ENCODE measurements at places on chromosomes 2 and 18. TPM values are rescaled to one million over a fixed set of nuclear protein-coding genes. Genes with fewer than 3 reads are reported as not detected.
A peak's percentile ranks its signal among the peaks of the same experiment; 100 is the strongest.

- DNase-seq: no peak
Observed at GRCh38 chr2:171390941-171391516, 42.8 kb downstream of the METTL8 start.

The HNMT gene
- not detected for total RNA-seq

DNA sequence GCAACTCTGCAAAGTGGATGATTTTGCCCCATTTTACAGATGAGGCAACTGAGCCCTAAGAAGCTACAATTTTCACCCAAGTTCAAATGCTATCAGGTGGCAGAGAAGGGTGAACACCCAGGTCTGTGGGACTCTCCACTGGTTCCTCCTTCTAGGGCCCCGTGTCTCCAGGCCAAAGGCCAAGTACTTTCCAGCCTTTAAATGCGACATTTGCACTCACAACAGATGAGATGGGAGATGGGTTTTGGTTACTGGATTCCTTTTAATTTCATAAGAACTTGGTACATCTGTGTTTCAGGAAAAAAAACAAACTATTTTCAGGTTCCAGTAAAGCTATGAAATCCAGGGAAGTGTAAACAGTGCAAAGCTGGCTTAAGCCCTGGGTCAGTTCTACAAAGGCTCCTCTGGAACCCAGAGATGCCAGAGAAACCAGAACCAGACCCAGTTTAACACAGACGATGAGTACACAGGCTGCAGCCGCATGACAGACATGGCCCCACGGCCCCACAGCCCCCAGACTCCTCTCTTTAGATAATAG lies 361.7 kb downstream of the ANAPC1 start:
- no peak for DNase-seq

DNA sequence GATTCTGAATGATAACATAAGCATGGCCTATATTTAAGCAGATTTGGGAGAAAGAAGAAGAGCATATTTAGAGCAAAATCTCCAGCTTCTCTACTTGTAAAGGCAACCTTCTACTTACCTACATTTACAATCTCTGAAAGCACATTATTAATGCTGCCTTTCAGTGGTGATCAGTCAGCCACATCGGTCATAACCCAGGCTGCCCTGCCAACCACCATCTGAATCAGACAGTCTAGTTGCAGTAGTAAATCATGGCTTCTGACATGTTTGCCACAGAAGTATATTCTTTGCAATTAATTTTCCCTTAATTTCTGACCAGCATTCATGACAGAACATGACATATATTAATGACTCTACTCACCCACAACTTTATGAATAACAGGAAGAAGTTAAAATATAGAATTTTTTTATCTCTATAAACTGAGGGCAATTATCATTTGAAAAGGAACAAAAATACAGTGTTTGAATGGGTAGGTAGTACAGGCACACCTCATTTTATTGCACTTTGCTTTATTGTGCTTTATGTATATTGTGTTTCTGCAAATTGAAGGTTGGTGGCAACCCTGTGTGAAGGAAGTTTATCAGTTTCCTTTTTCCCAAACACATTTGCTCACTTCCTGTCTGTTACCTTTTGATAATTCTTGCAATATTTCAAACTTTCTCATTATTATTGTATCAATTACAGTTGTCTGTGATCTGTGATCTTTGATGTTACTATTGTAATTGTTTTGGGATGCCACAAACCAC lies 531.6 kb upstream of the CHAC2 start:
- DNase-seq: no peak

GRCh38 chr18:35127201-35127600 lies 86.0 kb downstream of the MAPRE2 start:
- DNase-seq: no peak

The ARMC9 gene
- total RNA-seq: 3.8 TPM

GRCh38 chr2:216827073-216827720 lies 32.7 kb downstream of the TNP1 start:
- DNase-seq: no peak

DNA sequence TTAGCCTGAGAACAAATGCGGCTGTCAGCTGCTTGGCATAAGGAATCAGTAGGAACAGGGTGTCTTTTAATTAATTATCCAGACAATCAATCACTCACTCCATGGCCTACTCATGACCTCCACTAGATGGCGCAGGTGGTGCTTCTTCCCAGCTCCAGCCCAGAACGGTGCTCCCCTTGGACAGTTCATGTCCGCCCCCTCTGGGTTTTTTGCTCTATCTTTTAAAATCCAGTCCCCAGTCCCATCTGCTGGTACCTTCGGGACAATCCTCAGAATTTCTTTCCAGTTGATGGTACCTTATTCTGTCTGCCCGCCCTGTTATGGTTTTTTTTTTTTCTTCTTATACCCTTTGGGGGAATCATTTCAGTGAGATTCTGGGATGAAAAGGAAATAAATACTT lies 99.8 kb downstream of the CACNB4 start:
- DNase-seq: no peak

DNA sequence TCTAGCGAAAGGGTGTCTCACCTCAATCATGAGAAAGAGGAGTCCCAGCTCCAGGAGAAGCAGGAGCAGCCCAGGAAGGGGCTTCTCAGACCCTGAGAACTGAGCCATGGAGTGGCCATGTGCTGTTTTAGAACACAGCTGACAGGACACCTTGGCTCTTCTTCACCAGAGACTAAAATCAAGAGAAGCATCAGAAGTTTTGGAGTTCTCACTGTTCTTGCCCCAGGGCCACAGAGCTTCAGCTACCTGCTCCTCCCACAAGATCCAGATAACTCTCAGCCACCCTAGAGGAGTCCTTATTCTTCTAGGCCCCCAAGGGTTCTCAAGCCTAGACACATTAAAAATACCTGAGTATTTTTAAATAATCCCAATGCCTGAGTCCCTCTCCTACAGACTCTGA lies 99.6 kb upstream of the ATP8B1 start:
- DNase-seq: no peak

The CAPN14 gene
- 0.20 TPM for total RNA-seq

DNA sequence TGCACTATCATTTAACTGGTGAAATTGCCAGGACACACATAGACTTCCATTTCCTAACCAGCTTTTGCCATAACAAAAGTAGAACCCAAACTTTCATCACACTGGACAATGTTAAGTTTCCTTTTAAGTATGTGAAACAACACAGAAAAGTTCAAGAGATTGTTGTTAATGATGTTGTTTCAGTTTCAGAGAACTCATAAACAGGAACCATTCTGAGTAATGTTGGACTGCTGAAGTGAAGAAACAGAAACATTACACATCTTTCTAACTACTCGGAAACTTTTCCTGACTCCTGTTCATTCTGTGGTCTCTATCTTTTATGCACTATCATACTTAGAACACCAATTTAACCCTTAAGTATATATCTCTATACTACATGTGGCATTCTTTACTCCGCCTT lies 179.2 kb downstream of the RIT2 start:
- DNase-seq: no peak

DNA sequence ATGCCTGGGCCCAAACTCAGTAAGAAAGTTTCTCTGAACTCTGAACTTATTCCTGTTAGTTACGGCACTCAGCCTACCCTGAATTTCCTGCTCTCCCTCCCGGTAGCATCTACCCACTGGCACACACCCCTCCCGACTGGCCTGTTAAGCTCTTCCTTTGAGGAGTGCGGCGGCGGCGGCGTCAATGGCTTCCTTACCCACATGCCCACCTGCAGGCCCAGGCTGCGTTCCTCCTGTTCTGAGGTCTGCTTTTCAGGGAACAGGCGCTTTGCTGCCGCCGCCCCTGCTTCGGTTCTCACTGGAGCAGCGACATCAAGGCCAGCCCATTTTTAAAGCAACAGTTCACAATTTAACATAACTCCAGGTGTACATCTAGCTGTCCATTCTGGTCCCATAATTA lies 432.4 kb downstream of the DCDC2C start:
- no peak for DNase-seq

GRCh38 chr2:163338270-163338669 lies 397.5 kb downstream of the FIGN start:
- DNase-seq: no peak

GRCh38 chr2:130826821-130827501 lies 9.8 kb upstream of the ARHGEF4 start:
- DNase-seq: no peak

DNA sequence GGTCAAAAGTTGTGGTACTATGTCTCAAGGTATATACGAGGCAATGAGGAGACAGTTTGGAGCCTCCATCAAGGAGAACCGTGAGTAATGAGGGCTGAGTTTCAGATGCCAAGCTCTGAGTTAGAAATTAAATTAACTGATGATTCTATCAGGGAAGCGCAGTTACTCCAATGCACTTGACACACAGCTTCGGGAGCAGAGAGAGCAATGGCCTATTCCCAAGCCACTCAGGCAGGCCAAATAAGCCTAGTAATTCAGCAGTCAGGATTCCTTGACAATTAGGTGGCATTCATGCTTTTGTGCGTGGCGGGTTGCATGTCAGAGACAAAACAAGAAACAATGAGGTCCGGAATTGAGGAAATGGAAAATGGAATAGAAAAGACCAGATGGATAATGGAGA lies 123.2 kb downstream of the MMADHC start:
- DNase-seq: no peak

DNA sequence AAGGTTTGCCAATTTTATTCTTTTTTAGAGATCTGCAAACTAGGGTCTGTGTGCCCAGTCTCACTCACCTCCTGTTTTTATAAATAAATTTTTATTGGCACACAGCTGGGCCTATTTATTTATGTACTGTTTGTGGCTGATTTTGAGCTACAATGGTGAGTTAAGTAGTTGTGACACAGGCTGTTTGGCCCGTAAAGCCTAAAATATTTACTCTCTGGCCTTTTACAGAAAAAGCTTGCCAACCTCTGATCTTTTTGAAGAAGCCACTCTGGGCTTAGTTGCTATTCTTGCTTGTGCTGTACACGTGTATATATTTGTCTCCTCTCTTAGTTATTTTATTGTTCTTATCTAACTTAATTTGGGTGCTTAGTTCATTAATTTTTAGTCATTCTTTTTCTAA lies 14.5 kb downstream of the NAB1 start:
- DNase-seq: no peak

DNA sequence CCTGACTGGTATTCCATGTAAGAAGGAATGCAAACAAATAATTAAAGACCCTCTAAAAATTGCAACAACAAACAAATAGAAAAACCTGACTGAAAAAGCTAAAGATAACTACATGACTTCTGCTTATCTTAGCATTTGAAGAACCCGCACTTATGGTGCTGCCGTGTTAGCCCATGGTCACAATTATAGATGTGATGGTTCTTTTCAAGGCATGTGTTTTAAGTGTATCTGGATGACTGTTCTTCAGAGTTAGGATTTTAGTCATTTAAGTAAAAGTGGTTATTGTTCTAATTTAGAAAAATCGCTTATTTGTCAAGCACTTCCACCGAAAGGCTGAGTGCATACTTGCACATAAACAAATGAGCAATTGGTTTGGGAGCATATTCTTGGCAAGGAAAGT lies 77.3 kb downstream of the CPS1 start:
- no peak for DNase-seq

DNA sequence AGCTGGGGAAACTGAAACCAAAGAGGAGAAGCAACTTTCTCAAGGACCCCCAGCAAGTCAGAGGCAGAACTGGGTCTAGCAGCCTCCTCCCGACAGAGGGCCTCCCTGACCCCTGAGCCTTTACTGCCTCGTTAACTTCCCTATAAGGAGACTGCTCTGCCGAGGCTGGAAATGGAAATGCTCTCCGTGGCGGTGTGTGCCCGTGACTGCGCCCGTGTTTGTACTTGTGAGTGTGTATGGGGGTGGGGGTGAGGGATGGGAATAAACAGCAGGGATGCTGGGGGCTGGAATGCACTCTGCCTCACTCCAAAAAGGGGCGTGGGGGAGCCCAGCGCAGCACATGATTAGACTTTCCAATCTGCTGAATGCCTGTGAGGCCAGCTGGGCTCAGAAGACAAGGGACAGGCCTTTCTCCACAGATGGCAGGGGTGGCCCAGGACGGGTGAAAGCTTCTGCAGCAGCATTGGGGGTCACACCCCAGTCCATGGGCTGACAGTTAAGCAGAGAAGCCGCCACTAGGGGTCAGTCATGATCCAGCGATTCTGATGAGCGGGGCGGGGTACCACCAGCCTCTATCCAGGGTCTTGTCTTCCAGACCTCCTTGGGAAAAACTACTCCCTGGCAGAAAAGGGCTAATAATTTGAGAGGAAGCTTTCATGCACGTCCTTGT lies 26.8 kb downstream of the MPHOSPH10 start:
- DNase-seq: peak; percentile 11

- no peak for DNase-seq
Observed at GRCh38 chr2:201084863-201085262, 13.1 kb downstream of the NDUFB3 start.

- DNase-seq: no peak
Observed at GRCh38 chr18:57154191-57154830, 7.4 kb downstream of the BOD1L2 start.

The PLEKHH2 gene
- 0.12 TPM for total RNA-seq

DNA sequence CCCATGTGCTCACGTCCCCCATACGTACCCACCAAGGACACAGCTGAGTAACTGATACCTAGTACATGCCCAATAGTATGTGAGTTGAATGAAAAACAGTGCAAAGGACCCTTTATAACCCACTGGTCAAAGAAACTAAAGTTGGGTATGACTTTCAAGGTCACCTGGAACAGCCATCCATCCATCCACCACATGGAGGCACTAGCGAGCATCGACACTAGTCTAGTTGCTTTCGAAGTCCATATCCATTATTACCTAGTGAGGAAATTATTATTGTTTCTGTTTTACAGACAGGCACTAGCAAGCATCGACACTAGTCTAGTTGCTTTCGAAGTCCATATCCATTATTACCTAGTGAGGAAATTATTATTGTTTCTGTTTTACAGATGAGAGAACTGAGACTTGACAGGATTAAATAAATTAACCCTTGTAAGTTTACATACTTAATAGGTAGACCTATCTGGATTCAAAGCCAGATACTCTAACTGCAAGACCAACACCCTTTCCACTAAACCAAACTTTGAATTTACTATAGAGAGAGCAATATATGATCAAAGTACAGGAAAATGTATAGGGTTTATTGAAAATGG lies 233.7 kb downstream of the METTL4 start:
- DNase-seq: peak; percentile 1

All from activated T-helper 1 cell treated with anti-CD3 and anti-CD28 coated beads, Interleukin-12 subunit alpha, Interleukin-12 subunit beta, Interleukin-2, Interleukin-4 antibody, amounts not matched to agents 30 ng/mL and 10 ng/mL and 1 ng/mL, durations not matched to agents 14 hours and 24 hours and 36 hours (primary cell).